ENCODE measurements at places on chromosomes 7 and 10.

DNA sequence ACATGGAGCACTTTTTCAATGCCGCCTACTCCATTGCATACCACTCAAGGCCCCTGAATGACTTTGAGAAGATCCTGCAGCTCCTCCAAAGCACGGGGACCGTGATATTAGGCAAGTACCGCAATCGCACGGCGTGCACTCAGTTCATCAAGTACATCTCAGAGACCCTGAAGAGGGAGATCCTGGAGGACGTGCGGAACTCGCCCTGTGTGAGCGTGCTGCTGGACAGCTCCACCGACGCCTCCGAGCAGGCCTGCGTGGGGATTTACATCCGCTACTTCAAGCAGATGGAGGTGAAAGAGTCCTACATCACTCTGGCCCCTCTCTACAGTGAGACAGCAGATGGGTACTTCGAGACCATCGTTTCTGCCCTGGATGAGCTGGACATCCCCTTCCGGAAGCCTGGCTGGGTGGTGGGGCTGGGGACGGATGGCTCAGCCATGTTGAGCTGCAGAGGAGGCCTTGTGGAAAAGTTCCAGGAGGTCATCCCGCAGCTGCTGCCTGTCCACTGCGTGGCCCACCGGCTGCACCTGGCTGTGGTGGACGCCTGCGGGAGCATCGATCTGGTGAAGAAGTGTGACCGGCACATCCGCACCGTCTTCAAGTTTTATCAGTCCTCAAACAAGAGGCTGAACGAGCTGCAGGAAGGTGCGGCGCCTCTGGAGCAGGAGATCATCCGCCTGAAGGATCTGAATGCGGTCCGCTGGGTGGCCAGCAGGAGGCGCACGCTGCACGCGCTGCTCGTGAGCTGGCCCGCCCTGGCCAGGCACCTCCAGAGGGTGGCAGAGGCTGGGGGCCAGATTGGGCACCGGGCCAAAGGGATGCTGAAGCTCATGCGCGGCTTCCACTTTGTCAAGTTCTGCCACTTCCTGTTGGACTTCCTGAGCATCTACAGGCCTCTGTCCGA, 12.7 kb upstream of the ATP6V0E2 start:
- DNase-seq: no peak

GRCh38 chr7:134474828-134475227, 15.9 kb upstream of the AKR1B1 start:
- DNase-seq: no peak

DNA sequence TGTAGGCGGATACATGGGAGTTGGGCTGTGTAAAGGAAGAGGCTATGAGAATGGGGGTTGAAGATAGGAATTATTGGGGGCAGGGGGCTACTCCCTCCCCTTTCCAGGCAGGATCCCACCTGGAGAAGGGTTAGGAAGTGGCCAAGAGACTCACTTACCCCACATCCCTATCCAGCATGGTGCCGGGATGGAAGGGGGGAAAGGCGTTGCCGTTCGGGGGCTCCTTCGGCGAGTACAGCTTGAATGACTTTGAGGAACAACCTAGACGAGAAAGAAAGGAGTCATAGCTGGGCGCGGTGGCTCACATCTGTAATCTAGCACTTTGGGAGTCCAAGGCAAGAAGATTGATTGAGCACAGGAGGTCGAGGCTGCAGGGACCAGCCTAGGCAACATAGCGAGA, 8.9 kb downstream of the LDB1 start:
- DNase-seq: no peak

DNA sequence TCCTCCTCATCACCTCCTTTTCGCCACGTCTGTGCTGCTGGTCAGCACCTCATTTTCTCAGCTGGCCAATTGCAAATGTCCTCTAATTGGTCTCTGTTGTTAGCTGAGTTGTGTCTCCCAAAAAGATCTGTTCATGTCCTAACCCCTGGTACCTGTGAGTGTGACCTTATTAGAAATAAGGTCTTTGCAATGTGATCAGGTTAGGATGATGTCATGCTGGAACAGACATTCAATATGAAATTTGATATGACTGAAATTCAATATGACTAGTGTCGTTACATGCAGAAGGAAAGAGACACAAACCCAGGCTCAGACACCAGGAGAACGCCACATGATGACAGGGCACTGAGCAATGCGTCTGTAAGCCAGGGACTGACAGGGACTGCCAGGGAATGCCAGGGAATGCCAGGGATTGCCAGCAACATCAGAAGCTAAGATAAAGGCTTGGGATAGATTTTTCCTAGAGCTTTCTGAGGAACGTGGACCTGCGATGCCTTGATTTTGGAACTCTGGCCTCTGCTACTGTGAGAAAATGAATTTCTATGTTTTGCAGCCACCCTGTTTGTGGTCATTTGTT, 77.5 kb upstream of the CXCL12 start:
- no peak for DNase-seq

DNA sequence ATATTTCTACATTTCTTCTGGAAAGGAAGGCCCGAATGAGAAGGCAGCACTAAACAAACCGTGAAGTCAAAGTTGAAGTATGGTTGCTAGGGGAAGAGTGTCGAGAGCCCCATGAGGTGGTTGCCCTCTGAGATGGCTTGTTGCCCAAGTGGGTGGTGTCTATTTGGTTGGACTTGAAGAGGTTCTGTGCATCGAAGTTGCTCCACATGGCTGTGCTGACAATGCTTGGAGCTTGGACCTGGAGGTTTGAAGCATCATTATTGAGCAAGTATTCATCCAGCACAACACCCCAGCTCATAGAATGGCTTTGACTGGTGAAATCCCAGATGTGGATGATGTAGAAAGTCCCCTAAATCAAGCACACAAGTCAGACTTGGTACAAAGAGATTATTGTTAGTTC, 165.2 kb upstream of the CDCA7L start:
- no peak for DNase-seq

- no peak for DNase-seq
These were observed 474.8 kb upstream of the PFKP start for GRCh38 chr10:2592360-2593160.

GRCh38 chr7:25395976-25396375, 167.7 kb upstream of the NPVF start:
- DNase-seq: no peak

DNA sequence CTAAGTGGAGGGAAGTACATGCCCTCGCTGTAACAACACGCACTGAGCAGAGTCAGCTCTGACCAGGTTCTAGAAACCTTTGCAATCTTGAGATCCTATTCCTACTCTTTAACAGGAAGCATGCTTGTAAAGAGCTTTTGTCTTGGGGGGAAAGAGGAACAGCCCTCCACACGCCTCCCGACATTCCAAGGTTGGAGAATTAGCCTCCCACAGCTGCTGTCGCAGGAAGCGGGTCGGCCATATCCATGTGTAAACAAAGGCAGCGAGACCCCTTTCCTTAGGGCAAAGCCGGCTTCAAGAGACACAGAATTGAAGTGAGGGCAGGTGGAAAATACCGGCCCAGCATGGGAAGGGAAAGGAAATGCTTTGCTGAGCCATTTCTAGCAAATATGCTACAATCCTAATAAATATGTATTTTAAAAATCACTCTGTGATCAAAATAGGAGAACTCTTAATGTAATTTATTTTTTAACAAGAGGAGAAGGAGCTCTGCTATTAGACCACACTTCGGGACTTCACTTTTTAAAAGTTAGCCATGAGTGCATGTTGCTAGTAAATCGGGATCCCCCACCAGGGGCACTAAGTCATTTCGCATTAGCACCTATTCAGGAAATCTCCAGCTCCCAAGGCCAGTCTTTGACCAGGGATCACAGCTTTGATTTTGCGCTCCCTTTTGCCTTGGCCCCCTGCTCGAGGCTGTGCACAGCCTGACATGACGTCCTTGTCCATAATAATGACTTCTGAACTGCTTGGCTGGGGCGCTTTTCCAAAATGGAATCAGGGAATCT, 55.9 kb downstream of the FAM204A start:
- DNase-seq: no peak

DNA sequence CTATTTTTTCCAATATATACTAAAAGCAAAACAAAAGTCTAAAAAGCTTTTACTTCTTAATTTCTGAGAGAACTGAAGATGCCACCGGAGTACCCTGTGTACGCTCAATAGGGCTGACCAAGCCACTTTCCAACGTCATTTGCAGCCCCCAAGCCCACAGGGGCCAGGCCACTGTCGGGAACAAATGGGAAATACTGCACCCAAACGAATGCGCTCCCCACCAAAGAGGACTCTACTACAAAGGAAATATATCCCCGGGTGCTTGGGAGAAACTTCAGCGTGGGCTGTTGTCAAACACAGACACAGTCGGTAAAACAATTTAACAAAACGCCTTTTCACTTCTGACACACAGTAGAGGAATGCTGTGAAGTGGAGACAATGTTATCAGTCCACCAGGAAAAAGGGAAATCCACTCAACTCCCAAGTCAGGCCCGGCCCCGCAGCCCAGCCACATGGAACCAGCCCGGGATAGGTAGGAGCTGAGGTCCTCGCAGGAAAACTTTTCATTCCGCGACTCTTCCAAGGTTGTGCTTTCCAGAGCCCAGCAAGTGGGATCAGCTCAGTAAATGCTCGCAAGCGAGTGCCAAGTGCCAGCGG, 1.4 kb downstream of the PARD3 start:
- DNase-seq: no peak

GRCh38 chr10:100148353-100149211, 37.2 kb downstream of the ERLIN1 start:
- peak; percentile 34 for DNase-seq

DNA sequence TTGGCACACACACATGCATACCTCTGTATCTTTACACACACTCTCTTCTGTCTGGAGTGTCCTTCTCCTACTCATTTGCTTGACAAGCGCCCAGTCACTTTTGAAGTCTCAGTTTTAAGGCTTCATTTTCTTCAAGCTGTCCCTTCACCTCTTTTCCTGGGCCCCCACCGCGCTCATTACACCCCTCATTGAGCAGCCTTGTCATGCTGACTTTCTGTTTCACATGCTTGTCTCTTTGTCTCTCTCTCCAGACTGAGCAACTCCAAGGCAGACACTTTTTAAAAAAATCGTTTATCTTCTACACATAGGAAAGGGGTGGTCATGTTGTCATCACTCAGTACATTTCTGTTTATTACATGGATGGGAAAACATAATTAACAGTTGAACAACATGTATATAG, 225.2 kb upstream of the FZD1 start:
- DNase-seq: no peak

- DNase-seq: no peak
These were observed 57.1 kb upstream of the ABLIM1 start for GRCh38 chr10:114715171-114715670.

GRCh38 chr10:100477970-100478369, 15.2 kb downstream of the WNT8B start:
- DNase-seq: no peak

- DNase-seq: no peak
These were observed 478.7 kb downstream of the INHBA start for GRCh38 chr7:41224063-41224763.

DNA sequence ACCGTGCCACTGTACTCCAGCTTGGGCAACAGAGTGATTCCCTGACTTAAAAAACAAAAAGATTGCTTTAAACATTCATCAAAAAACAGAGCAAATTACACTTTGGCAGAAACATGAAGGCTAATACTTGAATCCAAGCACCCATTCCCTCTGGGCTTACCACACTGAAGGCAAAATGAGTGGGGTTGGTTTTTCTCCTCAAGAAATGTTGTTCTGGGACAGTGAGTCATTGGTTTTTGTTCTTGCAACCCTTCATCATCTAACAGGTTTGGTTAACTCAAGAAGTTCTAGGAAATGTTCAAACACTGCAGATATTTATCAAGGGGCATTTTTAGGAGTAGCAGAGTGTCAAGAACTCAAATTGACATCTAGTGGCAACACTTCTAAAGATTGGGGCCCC, 60.5 kb downstream of the KIAA1217 start:
- no peak for DNase-seq

DNA sequence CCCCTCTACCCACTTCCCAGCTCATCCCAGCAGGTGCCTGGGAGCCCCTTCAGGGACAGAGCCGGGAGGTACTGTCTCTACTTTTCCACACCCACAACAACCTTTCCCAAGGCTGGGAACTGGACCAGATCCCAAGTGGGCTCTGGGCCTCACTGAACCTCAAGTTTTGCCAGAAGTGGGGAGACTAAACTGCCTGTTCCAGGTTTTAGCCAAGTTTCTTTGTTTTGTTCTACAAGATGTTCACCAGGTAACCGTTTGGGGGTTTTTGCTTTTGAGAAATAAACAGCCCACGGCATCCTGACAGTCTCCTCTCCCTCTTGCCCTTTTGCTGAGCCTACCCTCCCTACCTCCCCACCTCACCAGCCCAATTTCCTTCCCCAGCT, 10.6 kb upstream of the EMX2 start:
- no peak for DNase-seq

DNA sequence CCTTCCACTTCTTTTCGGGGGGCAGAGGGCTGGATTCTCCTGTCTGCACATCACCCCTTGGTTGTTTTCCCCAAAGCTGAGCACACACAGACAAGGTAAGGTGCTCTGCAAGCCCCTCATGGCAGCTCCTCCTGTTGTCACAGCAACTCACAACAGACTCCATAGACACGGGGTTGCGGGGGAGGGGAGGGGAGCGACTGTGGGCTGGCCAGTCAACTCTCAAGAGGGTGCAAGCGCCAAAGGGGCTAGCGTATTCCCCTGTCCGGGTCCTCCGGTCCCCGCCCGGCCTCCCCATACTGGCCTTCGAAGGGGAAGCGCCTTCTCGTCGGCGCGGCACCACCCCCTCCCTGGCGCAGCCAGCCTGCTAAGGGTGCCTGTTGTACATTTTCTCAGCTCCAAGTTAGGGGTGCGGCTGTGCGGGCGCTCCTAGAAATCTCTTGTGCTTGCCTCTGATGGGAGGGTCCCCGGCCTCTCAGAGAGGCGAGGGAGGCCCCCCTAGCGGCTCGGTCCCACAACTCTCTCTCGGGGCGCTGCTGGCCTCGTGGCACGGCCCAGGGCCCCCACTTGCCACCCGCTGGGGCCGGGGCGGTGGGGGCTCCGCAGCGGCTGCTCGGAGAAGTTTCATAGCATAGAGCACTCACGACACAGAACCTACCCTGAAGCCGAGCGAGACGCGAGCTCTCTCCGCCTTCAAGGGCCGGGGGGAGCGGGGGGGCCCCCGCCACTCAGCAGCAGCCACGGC, 498 bp downstream of the RHOBTB1 start:
- no peak for DNase-seq

DNA sequence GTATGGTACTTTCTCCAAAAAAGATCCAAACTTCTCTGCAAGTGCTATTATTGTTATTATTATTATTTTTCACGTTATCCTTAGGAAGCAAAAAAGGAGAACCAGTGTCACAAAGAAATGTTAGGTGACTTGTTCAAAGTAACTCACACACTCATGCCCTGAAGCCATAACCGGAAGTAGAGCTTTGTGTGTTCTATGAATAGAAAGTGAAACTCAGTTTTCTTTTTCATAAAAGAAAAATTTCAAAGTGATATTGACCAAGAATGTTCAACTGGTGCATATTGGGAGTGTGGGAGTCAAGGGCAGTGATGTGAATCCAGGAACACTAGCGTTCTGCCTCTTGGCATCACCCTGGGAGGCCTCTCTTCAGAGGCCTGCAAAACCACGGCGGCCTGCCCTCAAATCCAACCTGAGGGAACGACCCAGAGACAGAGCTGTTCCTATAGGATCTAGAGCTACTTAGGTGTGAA, 106.1 kb downstream of the PRKCQ start:
- DNase-seq: no peak

DNA sequence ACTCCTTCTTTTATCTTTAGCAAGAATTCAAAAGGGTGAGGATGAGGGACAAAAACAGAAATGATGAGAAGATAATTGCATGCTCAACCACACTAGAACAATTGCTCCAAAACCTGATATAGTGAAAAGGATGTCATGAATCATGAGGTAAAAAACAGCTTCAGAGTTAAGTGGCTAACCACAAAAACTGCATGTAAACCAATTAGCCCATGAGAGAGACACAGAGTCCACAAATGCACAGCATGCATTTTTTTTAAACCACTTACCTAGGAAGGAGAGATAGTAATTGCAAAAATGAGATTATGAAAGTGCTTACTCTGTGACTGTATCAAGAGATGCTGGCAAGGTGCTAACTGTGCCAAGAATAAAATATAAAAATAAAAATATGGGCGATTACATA, 132.9 kb downstream of the MBL2 start:
- DNase-seq: no peak
